ENCODE measurements at places on chromosomes 1 and 21.

GRCh38 chr1:159071970-159072582 lies 4.5 kb downstream of the AIM2 start:
- DNase-seq: peak; percentile 62

DNA sequence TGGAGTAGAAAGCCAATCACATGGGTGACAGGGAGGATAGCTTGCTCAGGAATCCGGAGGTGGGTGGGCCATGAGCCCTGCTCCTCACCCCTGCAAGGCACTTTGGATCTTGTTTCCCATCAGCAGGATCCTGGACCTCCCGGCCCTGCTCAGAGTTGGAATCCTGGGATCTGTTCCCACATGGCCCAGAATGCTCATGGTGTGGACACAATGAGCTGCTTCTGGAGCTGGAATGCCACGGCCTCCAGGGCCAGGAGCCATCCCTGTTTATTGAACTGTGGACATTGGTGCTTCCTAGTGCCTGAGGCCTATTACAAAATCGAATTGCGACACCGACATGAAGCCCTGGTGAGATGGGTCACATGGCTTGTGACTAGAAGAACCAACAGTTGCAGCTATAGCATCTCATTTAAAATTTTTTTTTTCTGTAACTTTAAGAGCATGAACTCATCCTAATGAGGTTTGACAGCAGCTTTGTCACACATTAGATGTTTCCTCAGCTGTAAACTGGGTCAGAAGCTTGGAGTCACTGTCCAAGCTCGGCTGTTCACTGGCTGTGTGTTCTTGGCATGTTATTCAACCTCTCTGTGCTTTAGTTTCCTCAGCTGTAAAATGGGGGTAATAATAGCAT lies 40.4 kb upstream of the GOLT1A start:
- peak; percentile 78 for DNase-seq

DNA sequence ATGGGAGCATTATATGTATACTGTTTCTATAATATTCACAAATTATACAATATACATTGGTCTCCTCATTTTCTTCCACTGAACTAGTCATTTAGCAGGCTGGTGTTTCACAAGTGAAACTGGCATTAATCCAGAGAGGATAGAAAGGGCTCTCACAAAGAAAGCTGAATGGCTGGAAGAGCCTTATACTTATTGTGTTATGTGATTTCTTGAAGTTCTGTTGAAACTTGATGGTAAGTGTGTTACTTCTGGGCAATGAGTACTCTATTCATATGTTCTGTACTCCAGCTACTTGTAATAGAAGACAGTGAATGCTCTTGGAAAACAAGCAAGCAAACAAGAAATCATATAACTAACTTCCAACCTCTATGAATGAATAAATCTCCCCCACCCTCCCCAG lies 14.9 kb downstream of the STX12 start:
- DNase-seq: peak; percentile 14

DNA sequence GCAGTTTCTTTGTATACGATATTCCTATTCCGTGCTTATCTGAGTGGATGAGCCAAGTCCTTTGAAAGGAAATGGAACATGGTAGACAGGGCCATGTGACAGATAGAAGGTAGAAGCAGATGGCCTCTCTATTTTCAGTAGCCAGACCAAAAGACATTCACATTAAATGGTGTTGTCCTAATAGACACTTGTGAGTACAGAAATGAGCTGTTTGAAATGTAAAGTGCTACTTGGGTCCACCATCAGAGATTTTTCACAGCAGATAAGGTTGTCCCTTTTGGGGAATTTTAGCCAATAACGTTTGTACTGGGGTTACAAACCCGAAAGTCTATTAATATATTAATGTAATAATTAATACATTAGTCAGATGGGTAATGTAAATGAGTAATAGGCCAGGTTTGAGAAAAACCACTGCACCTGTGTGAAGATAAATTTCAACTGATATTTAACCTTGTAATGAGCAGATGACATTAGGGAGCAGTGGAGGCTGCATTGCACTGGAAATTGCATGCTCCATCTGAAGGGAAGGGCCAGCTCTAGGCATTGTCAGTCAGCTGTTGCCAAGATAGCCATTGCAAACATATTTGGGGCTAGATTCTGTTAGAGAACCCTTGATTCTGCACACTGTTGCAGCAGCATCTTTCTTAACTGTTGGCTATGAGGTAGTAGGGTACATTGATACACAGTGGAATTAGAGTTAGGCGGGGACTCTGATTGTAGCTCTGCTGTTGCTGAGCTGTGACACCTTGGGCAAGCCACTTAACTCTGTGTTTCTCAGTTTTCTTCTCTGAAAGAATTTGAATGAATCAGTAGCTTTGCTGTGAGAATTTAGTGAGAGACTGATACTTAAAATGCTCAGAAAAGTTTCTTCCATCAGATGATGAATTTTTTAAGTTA lies 43.8 kb downstream of the FGGY start:
- DNase-seq: no peak

DNA sequence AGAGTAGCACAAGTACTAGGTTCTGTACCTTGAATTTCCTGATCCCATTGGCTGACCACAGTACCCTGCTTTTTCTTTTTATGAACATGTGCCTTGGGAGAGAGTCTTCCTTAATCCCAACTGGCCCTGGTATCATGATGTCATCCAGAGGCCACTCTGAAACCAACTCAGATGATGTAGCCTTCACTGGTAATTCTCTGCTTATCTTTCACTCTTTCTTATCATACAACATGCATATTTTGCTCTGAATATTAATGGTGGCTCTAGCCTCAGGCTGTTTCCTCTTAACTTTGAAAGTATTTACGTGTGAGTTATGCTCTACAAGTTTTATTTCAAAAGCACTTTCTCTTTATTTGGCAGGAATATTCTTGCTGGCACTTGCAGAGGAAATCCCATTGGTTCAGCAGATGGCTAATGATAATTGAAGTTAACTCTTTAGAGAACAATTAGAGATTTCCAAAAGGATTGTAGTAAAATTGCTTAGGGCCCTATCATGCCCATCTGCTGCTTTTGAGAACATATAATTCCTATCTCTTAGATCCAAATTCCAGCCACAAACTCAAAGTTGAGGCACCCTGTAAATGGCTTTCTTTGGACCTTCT lies 86.1 kb downstream of the PTGER3 start:
- DNase-seq: no peak

DNA sequence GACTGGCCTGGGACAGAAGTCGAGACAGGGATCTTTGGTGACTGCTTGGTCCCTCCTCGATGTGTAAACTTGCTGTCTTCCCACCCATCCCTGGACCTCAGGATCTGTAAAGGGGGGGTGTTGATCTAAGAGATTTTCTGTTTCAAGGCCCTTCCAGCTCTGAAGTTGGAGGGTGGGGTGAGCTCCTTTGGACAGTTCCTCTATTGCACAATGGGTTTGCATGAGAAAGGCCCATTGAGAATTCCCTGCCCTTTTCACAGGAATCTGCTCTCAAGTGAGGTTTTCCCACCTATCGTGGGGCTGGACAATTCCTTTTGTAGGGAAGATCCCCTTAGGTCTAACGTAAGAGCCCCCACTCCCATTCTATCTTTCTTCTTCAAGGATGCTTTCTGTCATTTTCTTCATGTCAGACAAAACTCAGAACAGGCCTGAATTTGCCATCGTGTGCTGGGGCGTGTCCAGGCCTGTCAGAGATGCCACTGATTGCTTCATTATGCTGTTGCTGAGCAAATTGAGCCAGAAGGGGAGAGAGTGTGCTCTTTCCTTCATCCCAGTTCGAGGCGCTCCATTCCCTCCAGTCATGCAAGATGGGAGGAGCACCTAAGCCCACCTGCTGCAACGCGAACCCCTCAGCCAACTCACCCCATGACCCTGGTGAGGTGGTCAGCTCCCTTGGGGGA lies 149.9 kb upstream of the IGSF21 start:
- DNase-seq: no peak

All from EL (cell line).